Naive thymus-derived CD8-positive, alpha-beta T cell (primary cell): ENCODE measurements at places on chromosomes 6 and 20. TPM values are rescaled to one million over a fixed set of nuclear protein-coding genes. Genes with fewer than 3 reads are reported as not detected.

DNA sequence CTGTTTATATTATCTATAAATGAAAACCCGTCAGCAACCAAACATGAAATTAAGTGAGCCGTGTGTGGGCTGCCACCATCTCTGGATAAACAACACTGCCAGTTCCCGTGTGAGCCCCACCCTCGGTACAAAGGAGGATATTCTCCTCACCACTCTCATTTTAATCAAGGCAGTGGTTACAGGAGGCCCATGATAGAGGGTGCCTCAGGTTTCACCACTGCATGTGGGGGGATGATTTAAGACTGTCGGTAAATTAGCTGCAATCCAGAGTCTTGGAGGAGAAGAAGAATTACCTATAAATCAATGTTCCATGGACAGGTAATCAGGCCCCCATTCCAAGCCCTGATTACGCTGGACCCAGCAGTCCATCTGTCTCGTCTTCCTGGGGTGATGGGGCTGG lies 361.6 kb upstream of the SULF2 start:
- no peak for DNase-seq

- no peak for DNase-seq
Observed at GRCh38 chr6:1574083-1574761, 35.5 kb upstream of the FOXC1 start.

- DNase-seq: no peak
Observed at GRCh38 chr6:109498052-109498451, 15.0 kb upstream of the ZBTB24 start.

DNA sequence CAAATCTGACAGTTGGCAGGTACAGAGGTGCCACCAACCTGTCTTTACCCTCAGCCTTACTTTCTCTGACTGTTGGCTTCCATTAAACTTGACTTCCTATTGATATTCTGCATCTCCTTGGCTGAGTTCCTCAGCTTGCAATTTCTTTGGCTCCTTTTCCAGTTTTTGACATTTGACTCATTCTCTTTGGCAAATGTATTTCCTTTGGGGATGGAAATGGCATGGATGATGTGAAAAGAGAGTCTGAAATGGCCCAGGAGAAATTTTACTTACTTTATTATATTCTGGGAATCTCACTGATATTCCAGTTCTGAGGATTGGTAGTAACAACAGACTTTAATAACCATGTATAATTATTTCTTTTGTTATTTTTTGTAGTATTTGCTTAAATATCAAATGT lies 255.2 kb downstream of the CD109 start:
- no peak for DNase-seq

DNA sequence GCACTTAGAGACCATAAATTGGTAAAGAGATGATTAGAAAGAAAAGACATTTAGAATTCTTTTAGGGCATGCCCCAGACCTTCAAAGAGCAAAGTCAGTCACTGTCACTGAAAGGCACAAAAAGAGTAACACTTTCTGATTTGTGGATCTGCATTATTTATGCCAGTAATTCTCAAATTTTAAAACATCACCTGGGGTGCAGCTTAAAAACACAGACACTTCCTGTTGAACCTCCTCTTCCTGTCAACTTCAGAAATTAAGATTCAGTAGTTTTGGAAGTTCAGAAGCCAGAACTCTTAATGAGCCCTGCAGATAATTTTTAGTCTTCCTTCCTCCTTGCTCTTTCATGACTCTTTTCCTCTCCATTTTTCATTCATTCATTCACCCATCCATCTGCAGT lies 137.5 kb downstream of the NRN1 start:
- DNase-seq: no peak

DNA sequence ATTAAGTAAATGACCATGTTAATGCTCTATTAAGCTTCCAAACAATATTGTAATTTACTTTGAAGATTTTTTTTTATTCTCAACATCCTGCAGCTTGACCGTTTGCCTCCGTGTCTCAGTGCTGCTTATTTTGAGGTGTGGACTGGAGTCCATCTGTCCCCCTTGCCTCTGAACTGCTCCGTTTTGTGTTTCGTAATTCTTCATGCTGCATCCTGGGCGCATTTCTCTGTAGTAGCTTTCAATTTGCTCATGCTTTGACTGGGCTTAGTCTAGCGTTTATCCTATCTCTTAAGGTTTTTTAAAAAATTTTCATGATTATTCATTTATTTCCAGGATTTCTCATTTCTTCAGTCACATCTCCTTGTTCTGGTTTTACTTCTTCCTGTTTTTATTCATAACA lies 37.8 kb downstream of the PTPN1 start:
- no peak for DNase-seq

DNA sequence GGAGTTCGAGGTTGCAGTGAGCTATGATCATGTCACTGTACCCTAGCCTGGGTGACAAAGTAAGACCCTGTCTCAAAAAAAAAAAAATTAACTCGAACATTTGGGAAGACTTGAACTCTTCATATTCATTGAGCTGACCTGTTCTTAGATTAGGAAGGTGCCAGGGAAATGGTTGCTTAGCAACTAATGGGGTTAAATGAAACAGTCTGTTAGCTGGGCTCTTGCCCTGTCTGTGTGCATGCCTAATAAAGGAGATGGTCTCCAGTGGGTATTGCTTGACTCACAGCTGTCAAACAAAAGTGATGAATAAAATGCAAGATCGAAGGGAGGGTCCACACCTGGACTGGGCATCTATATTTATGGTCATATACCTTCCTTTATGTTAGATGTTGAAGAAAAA lies 101.8 kb downstream of the KLHL32 start:
- DNase-seq: no peak

- no peak for DNase-seq
Observed at GRCh38 chr20:38303908-38304379, at the start of gene BPI. Gene BPI (plus strand): TSS chr20:38304156. CDS start chr20:38304224, 68 bp downstream.

DNA sequence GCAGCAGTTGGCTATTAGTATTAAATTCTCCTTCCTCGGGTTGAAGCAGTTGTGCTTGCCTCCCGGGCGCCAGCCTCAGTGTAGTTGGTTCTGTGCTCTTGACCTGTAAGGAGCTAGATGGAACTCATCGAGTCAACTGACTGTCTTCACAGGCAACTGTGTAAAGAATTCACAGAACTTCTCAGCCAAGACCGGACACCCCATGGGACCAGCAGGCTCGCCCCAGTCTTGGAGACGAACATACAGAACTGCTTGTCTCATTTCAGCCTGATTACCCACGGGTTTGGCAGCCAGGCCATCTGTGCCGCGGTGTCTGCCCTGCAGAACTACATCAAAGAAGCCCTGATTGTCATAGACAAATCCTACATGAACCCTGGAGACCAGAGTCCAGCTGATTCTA lies 8.5 kb downstream of the TFAP2C start:
- DNase-seq: no peak

GRCh38 chr6:37685261-37685660 lies 12.4 kb downstream of the MDGA1 start:
- no peak for DNase-seq

GRCh38 chr6:29014729-29015608 lies 9.9 kb upstream of the ZNF311 start:
- DNase-seq: no peak

DNA sequence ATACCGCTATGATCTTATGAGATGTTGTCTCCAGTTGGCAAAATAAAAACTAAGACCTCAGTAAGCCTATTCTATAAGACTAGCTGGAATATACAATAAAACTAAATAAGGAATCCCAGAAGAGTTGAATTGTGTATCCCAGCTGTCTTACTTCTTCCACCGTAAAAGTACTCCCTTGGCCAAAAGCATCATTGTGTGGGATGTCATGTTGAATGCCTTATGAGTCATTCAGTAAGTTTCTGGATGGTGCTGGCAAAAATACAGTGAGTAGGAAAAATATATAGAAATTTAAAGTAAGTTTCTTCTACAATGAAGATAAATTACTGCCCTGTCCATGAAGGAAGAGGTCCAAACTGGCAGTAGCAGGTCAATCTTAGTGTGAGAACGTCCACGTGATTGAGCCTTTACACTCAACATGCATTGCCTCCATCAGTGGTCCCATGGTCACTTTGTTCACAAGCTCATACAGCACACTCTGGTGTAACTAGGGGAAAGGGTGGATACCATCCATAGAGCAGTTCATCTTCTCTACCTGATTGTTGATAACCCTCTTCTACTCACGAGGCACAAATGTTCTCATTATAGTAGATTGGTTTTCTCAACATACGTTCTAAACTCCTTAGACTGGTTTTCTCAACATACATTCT lies 13.7 kb upstream of the ZNF318 start:
- DNase-seq: no peak

DNA sequence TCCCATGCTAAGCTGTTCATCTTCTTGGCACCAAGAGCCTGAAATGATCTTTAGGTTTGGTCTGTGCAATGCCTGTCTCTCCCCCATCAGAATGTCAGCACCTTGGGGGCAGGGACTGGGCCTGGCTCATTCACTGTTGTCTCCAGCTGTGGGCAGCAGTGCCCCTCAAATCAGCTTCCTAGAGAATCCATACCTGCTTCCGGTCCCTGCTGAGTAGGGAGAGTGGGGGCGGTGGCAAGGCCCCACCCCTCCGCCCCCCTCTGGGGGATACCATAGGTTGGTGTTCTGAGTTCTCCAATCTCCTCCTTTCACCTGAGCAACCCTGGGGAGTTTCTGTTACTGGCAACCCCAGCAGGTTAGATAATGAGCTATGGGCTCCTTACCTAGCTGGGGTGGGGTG lies 19.2 kb upstream of the SPDEF start:
- no peak for DNase-seq

- DNase-seq: no peak
Observed at GRCh38 chr6:4665489-4666417, 110.5 kb upstream of the CDYL start.

DNA sequence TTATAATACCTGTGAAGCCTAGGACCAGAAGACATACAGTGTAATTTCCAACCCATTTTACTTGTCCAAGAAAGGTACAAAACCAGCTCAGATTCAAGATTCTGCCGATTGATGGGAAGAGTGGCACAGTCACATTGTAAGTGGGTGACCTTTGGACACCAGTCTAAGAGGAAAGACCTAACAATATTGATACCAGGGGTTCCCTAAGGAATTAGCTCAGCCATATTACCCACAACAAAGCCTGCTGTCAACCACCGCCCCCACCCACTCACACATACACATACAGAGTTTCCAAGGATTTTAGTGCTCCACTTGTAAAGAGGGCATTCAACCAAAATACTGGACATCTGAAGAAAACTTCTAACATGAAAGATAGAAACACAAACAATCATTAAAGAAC lies 27.9 kb upstream of the TMEM181 start:
- no peak for DNase-seq

- no peak for DNase-seq
Observed at GRCh38 chr20:24450624-24451376, 18.6 kb upstream of the SYNDIG1 start.

DNA sequence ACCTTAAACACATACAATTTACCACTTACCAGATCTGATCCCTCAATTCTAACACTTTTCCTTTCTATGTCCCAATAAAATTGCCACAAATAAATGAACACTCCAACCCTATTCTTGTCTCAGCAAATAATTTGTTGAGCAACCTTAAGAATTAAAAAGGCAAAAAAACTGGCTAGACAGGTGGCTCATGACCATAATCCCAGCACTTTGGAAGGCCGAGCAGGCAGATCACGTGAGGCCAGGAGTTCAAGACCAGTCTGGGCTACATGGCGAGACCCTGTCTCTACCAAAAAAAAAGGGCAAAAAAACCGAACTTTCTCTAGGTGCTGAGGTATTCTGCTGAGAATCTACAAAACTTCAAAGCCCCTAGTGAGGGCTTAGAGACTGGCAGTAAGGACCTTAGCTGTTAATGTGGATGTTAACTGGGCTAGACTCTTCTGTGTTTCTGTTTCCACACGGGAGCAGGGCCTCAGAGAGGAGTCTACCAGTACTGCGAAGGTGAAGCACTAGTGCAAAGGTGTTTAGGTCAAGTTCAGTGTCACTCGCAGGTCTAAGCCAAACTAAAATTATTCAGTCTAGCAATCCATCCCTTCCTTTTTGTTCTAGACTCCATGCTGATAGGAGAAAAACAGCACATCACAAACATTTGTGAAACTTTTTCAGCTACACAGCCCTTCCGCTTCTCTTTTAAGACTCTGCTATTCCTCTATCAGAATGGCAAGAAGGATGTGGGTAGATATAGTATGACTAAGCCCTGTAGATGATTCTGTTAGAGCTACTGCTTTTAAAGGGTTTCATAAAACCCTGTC lies 2.6 kb downstream of the FASTKD5 start:
- DNase-seq: peak; percentile 62

The RAB5IF gene
- 59.7 TPM for total RNA-seq

The DNPH1 gene
- total RNA-seq: 45.9 TPM

The RFX6 gene
- total RNA-seq: not detected

The ABHD16B gene
- total RNA-seq: not detected

The SCP2D1 gene
- not detected for total RNA-seq
